Muscle of back (tissue), 13 donors: ENCODE measurements at places on chromosomes 1 and 21. TPM values are rescaled to one million over a fixed set of nuclear protein-coding genes. Genes with fewer than 3 reads are reported as not detected.

DNA sequence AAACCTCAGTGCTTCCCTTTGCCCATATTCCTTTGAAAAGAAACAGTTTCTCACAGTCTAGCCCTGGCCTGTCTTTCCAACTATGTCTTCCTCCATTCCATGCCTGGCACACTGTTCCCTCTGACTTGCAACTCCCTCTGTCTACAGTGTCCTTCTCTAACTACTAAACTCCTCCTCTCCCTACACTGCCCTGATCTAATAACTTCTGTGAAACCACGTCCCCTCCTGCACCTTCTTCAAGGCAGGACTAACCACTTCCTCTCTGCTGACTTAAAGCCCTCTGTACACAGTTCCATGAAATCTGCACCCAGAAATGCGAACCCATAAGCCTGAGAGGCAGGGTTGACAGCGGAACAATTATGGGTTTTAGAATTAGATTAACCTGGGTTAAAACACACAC is 62.2 kb upstream of the ATP1B1 start:
- no peak for DNase-seq

GRCh38 chr1:27116697-27117096 is 38.2 kb downstream of the SLC9A1 start:
- DNase-seq: no peak

GRCh38 chr1:184162281-184162680 is 110.8 kb downstream of the TSEN15 start:
- DNase-seq: no peak

DNA sequence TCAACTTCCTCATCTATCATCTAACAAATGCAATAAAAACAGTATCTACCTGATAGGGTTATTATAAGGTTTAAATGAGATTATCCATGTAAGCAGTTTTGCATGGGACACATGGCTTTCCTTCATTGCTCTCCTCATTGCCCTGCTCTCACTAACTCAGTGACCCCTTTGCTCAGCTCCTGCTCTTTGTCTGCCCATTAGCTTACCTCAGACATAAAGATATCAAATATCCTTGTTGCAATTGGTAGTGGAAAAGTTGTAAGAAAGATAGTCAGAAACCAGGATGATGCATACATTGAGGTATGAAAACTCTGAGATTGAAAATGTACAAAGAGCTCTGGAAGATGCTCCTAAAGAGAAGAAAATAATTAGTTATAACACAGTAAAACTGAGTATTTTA is 89.8 kb downstream of the EVI5 start:
- DNase-seq: no peak

DNA sequence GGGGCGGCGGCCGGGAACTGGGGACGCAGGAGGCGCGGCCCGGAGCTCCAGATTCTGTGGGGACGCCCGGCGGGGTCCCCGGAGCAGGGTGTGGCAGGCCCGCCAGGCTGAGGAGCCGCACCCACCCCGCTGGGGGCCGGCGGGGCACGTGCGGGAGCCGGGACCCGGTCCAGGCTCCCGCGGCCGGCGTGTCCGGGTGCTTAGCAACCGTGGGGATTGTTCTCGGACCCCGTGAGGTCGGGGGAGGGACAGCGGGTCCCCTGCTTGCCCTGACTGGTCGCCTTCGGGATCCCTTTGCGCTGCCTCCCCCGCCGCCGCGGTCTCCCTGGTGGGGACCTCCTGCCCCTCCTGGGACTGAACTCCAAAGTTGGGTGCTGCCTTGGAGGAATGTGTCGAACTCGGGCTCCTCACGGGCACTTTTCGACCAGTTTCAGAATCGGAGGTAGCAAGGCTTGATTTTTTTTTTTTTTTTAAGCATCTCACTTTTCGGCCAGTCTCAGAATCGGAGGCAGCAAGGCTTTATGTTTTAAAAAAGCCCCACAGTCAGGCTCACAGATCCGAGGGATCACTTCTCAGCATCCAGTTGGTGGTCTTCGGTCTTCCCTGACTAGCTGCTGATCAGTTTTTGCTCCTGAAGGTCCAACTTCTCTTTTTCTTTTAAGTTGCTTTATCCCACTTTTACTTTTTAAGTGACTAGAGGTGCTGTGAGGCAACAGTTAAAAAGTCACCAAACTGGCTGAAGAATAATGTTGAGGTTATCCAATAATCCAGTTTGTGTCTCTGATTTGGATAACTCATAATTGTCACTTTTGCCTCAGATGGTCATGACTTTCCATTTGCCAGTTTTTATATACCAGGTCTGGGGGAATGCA is 648 bp downstream of the FAM76A start:
- no peak for DNase-seq

The UBE2U gene
- not detected for polyA plus RNA-seq

The GRHL3 gene
- polyA plus RNA-seq: 0.10 TPM

The ANKRD34A gene
- 1.2 TPM for polyA plus RNA-seq

The C21orf58 gene
- 7.1 TPM for polyA plus RNA-seq

The SEMA4A gene
- polyA plus RNA-seq: 4.1 TPM
